ENCODE measurements at places on chromosomes 12 and 14.

- DNase-seq: no peak
These were observed 48.1 kb upstream of the RIN3 start for GRCh38 chr14:92465353-92466055.

DNA sequence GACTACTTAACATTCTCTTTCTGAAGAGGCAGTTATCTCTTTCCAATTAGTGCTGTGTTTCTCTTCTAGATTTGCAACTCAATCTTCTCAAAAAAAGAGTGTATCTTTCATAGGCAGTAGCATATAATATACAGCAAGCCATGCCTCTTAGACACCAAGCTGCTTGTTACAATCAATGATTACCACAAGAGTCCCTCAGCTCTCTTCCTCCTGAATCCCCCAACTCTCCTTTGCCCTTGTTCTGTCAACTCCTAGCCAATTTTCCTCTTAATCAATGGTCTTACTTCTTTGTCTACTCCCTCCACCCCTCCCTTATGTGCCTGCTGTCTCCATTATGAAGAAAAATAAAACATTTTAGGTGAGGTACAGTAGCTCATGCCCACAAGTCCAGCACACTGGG is 2.6 kb downstream of the TMTC1 start:
- DNase-seq: no peak

DNA sequence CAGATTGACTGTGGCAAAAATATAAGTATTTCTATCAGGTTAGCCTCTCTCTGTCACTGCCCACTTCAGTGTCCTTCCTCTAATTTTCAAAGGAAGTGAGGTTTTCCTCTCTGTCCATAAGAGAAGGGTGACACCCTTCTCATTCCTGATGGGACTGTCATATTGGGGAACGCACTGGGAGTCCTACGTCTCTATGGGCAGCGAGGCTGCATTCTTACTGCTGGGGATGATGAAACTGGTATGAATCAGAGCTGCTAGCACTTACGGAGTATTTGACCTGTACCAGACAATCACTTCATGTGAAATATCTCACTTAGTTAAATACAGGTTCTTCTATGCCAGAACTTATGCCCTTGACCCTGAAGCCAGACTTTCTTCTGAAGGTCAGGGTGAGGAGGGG is 436.3 kb downstream of the DPF3 start:
- no peak for DNase-seq

DNA sequence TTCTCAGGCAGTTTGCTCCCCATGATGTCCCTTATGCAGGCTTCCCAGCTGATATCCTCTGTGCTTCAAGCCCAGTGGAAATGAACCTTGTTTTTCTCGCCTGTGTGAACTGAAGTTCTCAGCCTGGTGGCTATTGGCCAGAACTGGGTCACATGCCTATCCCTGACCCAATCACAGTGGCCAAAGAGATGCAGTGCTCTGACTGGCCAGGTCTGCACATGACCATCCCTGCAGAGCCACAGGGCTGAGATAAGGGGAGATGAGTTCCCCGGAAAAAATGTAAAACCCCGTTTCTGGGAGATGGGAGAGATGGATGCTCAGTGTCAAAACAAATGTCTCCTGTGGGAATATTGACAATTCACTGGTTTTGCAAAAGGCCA is 34.7 kb upstream of the FZD10 start:
- DNase-seq: no peak

GRCh38 chr12:92582475-92582874 is 120.3 kb upstream of the PLEKHG7 start:
- no peak for DNase-seq

DNA sequence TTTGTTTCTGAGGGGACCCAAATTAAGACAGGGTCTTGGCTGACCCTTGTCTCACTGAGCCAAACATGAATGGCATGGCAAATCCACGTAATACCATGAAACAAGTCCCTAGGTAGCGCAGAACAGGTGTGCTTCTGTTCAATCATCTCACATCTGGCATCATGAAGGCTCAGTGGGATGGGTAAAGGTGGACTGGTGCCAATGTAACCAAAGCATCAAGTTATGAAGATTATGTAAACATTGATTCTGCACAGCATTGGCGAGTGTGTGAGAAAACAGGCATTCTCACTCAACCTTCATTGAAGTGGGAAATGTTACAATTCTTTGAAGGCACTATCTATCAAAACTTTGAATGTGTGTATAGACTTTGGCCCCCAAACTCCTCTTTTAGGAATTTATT is 41.9 kb downstream of the PTGER2 start:
- DNase-seq: no peak

DNA sequence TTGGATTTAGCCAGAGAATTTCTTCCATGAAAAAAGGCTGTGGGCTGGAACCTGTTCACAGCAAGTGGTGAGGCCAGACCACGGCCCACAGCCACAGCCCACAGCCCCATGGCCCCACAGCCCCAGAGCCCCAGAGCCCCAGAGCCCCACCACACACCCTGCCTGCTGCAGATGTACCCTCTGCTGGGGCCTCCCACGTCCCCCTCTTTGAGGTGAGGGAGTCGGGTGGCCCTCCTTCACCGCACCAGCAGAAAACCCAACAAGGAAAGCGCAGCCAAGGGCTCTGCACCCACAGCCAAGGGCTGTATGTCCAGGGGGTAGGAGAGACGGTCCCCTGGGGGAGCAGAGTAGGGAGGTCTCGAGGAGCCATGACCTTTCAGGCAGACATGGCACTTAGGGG is 327.5 kb upstream of the DIO3 start:
- DNase-seq: no peak

DNA sequence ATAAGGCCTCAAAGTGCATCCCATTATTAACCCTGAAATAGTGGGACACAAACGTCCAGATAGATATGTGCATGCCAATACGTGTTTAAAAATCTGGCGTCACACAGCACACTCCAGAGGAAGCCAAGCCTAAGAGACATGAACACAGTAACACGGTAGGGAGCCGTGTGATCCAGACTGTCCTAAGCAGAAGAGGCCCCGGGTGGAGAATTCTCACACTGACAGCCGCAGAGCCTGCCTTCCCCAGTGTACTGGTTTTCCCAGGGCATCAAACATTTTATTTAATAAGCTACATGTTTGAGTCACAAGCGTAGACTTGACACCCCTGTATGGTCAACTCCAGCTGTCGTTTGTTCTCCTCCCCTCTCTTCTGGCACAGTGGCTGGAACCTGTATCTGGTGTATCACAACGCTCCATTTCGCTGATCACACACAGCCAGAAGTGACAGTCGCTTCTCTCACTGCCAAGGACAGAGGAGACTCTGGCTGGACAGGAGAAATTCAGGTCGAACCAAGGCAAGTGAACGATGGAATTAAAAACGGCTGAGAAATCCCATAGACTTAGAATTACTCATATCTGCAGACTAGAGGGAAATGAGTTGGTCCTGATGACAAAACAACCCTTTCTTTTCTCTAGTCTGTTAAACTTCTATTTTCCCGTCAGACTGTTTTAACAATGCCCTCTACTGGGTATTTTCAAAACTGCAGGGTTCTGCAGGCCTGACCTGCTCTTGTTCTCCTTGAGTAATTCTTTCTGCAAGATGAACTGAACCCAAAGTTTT is 359.9 kb downstream of the RGS6 start:
- peak; percentile 1 for DNase-seq

- DNase-seq: no peak
These were observed 336.4 kb downstream of the PCNX1 start for GRCh38 chr14:71243697-71244096.

GRCh38 chr14:54275997-54276725 is 120.6 kb upstream of the CDKN3 start:
- no peak for DNase-seq

- DNase-seq: no peak
These were observed 159.0 kb upstream of the PZP start for GRCh38 chr12:9367201-9367600.

DNA sequence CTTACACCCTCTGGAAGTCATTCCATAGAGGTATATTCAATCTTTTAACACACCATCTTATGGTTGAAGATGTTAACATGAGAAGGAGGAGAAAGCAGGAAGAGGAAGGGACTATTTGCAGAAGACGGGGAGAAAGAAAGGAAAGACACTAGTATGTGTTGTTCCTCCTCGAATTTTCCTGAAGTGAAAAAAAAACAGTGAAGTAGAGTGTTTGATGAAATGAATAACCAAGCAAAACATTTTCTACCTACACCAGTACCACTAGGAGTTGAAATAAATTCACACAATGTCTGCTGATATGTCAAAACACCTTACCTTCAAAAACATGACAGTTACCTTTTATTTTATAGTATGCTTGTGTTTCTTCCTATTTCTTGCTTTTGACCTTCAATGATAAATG is 1.4 kb upstream of the CNOT2 start:
- no peak for DNase-seq

- no peak for DNase-seq
These were observed 1.4 kb upstream of the SAV1 start for GRCh38 chr14:50669441-50669986.
